ENCODE measurements at places on chromosomes 7 and 10.

DNA sequence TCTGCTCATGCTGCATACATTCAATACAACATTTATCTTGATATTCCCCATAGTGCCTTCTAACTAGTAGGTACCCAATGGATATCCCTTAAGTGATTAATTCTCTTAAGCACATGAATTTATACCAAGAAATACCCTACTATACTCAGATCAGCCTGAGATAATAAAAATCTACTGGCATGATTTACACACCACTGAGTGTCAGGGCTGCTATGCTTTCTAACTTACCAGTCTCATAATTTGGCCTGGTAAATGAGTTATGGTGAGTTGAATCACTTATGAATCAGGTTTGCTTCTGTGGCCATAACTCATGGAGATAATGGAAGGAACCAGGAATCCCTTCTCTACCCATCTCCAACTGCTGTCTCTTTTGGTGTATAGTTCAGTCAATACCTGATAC, 122.8 kb downstream of the THSD7A start:
- DNase-seq: no peak

- no peak for DNase-seq
These were observed 10.9 kb downstream of the CALCR start for GRCh38 chr7:93563584-93563983.

GRCh38 chr10:132302421-132303310, 5.1 kb downstream of the STK32C start:
- DNase-seq: no peak

GRCh38 chr7:92835261-92835850, 1.0 kb downstream of the CDK6 start:
- peak; percentile 84 for DNase-seq

DNA sequence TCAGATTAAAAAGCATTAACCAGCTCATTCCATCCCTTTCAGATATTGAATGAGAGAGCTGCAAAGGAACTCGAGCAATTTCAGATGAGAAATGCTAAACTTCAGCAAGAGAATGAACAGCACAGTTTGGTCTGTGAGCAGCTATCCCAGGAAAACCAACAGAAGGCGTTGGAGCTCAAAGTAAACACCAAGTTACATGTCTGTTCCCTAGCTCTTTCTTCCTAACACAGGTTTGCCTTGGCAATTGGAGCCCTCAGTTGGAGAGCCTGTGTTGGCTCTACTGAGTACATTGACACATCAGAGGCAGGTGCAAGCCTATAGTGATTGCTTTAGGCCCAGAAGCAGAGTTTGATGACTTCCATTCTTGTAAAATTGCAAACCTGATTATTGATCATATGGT, 14.7 kb downstream of the CFAP58 start:
- DNase-seq: no peak

DNA sequence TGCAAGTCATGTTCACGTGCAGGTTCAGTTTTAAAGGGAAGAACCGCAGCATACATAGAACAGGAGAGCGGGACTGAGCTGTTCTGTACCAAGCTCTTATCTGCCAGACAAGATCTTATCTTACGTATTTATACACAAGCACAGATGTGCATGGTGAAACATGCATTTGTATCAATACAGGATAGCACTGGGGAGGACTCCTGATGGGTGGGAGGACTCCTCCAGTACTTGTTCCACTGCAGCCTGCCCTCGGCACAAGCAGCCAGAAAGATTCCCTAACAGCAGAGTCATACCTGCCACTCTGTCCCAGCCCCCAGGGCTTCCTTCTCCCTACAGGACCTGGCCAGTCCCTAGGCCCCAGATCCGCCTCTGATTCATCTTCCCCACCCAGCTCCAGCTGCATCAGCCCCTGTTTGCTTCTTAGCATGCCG, 13.2 kb upstream of the PRKCQ start:
- DNase-seq: no peak

DNA sequence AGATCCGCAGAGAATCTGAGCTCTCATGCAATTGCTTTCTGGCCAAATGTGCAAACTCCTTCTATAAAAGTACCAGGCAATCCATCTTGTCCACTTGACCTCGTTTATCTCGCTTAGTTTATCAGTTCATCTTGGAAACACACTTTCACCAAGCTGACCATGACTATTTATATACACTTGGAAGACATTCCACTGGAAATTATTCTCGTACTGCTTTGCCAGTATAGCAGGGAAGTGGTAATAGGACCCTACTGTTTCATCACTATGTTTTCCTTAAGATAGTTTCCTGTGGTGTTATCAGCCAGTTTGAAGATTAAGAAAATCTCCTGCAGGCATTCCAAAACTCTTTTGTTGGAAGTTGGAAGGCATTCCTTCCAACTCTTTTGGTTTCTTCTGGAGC, 115.3 kb upstream of the FAM171A1 start:
- no peak for DNase-seq

GRCh38 chr7:20474249-20474648, 141.2 kb upstream of the ABCB5 start:
- DNase-seq: no peak

GRCh38 chr10:16950656-16951601, 133.7 kb upstream of the RSU1 start:
- DNase-seq: no peak

- DNase-seq: no peak
These were observed 209.4 kb downstream of the LRMDA start for GRCh38 chr10:75640803-75641202.

GRCh38 chr7:147013825-147014224, 897.2 kb downstream of the CNTNAP2 start:
- no peak for DNase-seq

DNA sequence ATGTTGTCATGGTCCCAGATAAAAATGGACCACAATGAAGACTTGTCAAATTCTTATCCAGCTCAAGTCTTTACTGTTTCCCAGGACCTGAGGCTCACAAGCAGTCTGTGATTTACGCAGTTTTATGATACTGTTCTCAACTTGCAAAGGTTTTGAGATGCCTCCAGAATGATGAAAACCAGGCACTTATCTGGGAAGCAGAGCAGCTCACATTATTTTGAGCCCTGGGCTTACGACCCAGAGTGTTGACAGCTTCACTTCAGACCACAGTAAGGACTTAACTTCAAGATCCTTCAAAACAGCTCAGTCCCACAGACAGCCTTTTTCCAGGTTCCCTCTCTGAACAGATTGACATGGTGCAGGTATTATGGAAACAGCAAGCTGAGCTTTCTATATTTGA, 236.1 kb downstream of the RNLS start:
- no peak for DNase-seq

DNA sequence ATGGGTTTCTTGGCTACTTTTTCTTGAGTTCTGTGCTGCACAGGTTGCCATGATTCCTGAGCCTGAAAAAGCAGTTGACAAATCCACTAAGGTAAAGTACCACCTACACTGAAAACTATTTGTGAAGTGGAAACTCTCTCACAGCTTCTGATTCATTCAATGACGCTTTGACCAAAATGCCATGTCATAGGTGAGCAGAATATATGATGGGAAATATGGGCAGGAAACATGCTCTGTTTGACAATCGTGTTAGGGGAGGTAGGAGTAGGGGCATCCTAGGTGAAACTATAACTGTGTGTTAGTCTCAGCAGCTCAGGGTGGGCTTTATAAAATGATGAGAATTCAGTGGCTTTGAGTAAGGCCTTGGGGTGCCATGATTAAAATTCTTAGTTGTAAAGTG, 69.6 kb upstream of the ELMO1 start:
- DNase-seq: no peak
